Hematopoietic multipotent progenitor cell treated with erythropoietin and hydrocortisone succinate and interleukin-3 and kit ligand, for 15 days (in vitro differentiated cells): ENCODE measurements at places on chromosomes 6 and 20.

GRCh38 chr6:84774157-84774984 lies 10.0 kb upstream of the TBX18 start:
- no peak for DNase-seq

GRCh38 chr20:23379772-23380171 lies 17.8 kb downstream of the GZF1 start:
- DNase-seq = no peak

DNA sequence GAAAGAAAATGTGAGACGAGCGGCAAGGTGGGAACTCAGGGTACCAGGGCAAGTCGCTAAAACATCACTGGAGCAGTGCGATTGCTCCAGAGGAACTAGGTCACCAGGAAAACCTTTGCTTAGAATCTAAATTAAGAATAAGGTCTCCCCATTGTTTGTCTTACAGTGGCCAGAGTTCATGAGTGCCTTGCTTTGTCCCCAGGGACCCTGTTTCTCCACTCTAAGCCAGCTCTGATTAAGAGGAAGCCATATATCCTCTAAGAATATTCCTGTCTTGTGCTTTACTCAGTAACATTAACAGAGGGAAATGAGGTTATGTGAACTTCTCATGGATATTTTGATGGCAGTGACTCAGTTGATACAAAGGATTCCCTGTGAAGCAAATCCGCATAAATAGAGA lies 305.8 kb downstream of the CD83 start:
- no peak for DNase-seq

GRCh38 chr20:9993137-9993536 lies 41.6 kb upstream of the ANKEF1 start:
- DNase-seq = no peak

GRCh38 chr6:136739501-136739900 lies 52.8 kb downstream of the MAP3K5 start:
- no peak for DNase-seq

DNA sequence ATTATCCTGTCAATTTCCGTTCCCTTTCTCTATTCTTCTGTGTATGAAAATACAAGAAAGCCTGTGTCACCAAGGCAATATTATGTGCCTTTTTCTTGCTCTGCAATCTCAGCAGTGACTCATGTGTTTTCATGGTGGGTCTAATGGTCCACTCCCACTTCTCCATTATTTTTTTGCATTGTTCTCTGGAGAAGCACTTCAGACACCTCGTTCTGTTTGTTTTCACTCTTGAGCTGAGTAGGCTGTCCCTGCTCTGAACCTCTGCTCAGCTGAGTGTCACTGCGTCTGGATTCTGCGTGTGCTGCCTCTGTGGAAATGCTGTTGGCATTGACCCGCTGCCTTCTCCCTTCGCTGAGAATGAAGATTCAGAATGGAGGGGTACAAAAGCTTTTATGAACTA lies 230.6 kb downstream of the TMEM242 start:
- DNase-seq = no peak

GRCh38 chr6:7201732-7202541 lies 94.2 kb downstream of the RREB1 start:
- peak; percentile 61 for DNase-seq

DNA sequence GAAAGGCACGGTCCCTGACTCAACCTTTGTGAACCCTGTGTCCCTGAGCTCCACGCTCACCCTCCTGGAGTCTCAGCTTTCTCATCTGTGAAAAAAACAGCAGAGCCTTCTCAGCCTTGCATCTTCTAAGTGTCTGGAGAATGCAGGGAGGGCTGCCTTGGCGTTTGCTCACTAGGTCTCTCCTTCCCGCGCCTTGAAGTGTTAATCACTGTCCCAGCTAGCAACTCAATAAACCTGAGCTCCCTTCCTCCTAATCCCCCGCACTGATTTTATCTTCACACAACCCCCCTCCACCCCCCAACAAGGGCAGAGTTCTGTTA lies 34.9 kb upstream of the FOXC1 start:
- DNase-seq = no peak

DNA sequence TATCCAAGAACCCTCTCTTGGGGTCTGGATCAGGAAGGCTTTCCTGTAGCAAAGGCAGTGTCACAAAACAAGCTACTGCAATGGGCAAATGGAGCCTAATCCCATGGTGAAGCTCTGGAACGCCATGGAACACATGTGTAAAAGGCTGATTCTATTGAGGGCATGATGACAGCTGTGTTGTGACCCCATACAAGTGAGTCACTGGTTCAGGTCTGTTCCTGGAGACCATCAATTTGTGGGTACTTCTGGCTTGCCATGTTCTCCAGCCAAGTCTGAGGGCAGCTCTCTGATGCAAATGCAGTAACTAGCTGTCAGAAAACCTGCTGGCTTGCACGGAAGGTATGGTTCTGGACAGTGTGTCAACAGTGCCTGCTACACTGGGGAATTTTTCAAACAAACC lies 33.3 kb upstream of the ECHDC1 start:
- DNase-seq = no peak

DNA sequence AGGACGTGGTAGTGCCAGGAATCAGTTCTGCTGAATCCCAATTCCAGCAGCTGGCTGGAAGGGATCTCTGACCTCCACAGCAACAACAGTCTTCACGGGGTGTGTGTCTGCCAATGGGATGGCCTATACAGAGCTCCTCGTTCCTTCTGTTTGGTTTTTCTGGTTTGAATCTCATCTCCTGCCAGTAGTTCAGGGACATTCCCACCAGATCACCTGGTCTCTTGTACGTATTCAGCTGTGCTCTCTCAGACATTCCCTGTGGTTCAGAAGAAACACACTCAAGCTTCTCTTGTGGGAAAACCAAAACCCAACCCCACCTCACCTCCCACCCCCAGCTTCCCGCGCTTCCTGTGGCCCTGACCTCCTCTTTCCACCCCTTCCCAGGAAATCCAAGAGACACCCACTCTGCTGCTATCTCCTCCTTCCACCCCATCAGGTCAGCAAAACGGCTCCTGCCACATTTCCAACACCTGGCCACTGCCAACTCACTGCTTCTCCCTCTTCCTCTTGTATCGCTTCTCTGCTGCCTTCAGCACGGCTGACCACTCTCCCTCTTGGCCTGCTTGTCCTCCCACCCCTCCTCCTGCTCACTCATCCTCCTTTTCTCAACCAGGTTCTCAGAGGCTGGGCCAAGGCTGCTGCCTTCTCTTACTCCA lies 63.3 kb upstream of the PTGIS start:
- DNase-seq = no peak

- no peak for DNase-seq
These were observed 25.8 kb upstream of the RNGTT start for GRCh38 chr6:88989215-88989614.

- DNase-seq = no peak
These were observed 100.1 kb downstream of the FARS2 start for GRCh38 chr6:5361396-5361795.

DNA sequence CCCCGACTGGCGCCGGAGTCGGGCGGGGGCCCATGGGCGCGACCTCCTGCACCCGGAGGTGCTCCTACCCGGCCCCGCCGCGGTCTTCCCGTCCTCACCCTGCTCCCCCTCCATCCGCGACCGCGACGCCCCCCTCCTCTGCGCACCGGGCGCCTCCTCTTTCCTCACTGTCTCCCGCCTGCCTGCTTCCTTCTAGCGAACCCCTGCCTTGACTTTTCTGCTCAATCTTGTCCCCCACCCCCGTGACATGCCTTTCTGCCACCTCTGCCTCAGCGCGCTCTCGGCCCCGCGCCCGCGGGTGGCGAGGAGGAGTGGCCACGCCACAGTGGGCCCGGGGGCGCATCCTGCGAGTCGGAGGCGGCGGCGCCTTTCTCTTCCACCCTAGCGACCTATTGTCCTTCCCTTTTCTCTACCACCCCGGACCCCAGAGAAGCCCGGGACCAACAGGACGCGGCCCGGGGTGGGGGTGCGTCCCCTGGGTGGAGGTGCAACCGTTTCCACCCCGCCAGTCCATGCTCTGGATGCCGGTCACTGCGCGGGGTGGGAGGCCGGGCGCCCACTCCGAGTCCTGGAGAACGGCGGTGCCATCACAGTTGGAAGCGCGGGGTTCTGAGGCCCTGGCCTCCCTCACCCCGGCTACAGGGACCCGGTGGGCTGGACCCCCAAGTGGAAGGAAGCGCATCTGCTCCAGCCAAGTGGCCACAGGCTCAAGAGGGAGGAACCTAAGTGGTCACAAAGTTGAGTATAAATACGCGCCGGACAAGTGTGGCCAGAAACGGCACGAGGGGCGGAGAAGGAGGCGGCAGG lies 2.0 kb downstream of the PDE10A start:
- DNase-seq = no peak

DNA sequence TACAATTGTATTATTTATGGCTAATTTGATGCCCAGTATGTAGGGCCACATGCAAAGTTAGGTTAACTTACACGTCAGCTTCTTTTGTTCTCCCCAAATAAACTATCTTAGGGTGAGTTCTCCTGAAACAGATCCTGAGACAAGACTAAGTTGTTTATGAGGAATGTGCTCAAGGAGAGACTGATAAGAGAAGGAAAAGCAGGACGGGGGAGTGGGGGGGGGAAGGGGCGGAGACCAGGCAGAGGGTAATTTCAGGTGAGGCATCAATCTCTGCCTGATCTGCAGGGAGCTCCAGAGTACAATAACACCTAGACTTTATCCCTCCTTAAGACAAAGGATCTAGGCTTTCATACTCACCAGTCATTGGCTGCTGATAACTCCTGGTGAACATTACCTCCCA lies 220.6 kb upstream of the BTBD3 start:
- DNase-seq = no peak

- DNase-seq = no peak
These were observed 2.7 kb upstream of the SIM1 start for GRCh38 chr6:100467129-100468015.

DNA sequence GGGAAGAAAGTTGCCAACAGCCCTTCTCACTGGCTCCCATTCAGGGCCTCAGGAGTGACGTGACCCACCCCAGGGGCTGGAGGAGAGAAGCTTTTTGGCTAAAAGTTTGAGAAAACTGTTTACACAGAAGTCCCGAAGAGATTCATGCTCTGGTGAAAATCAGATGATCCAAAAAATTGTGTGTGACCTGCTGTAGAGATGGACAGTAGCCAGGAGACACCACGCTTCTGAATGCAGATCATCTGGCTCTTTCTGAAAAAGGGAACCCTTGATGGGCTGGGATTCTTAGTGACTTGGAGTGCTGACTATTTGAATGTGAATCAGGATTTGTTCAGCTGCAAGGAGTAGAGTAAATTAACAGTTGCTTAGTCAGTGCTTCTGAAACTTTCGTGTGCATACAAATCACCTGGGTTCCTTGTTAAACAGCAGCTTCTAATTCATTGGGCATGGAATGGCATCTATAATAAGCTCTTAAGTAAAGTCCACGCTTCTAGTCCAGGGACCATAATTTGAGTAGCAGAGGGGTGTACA lies 265.1 kb downstream of the PREX1 start:
- DNase-seq = no peak

- no peak for DNase-seq
These were observed 77.2 kb downstream of the PFDN4 start for GRCh38 chr20:54284928-54285704.

DNA sequence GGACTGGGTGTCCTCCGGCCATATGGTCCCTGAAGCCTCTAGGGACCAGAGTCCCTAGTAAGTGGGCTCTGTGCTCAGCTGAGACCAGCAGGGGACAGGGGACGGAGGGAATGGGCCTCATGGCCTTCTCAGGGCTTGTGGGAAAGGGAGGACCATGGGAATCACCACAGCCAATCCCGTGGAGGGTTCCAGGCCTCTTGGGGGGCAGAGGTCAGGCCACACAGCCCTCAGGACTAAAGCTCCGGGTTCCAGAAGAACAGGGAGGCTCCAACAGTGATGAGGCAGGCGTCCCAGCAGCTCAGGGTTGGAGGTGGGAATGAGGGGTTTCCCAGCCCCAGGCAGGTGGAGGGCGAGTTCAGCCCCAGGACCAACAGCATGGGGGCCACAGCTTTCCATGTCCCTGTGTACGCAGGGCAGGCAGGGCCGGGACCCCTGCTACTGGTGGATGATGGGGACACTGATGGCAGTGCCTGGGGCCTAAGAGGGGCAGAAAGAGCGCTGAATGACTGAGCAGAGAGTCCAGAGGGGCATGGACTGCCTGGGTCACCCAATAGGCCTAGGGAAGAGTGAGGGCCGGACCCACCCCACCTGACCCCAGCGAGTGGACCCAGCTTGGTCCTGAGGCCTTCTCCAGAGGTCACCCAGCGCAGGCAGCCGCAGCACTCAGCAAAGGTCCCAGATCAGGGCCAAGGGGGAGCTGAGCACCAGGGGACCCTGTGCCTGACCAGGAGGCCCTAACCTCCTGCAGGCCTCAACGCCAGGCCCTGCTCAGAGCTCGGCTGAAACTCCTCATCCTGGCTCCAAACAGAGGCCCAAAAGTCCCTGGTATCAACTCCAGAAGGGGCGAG lies 8.8 kb downstream of the MYL9 start:
- no peak for DNase-seq

DNA sequence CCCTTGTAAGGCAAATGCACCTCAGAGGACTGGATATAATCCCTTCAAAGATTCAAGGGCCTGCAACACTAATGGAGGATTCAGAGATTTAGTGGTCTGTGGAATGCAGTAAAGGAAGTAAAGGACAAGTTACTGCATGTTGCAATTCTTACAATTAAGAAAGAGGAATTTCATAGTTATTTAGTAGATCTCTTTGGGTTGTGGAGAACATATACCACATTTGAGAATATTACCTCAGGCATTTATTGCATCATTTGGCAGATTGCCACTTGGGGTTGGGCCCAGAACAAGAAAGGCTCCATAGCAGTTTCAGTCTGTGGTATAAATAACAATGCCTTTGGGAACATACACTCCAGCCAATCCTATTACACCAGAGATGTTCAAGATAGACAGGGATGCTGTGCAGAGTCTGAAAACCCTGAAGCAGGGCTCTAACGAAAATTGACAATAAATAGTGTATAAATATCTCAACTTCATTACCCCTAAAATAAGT lies 20.9 kb upstream of the EPM2A start:
- peak; percentile 22 for DNase-seq

DNA sequence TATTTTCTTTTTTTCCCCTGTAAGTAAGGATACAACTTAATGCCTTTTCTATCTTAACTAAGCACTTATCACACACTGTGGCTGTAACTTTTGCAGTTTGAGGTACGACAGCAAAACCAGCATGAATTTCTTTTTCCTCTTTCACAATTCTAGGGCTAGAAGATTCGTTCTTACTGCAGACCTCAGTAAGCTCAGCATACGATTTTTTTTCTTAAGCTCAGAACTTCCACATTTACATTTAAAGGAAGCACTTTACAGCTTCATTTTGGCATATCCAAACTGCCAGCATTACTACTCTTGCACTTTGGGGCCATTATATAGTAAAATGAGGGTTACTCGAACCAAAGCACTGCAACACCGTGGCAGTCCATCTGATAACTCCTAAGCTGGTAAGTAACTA lies 889 bp upstream of the CHMP4B start:
- DNase-seq = no peak

DNA sequence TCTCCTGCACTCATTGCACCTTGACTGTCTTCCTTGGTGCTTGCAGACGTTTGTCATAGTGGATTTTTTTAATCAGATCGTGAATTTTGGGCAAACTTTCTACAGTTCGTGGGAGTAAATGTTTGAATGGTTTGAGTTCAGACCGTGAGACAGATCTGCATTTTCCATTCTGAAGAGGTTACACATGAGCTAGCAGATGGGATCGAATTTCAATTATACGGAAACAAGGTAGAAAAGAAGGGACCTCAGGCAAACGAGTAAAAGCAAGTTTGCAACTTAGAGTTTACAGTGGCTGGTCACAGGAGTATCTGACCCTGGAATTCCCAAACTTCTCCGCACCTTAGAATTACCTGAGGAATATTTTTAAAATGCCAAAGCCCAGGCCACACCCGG lies 17.2 kb upstream of the NCR2 start:
- no peak for DNase-seq

GRCh38 chr6:159945801-159946392 lies 23.0 kb upstream of the IGF2R start:
- no peak for DNase-seq

GRCh38 chr6:124768224-124768623 lies 194.0 kb upstream of the RNF217 start:
- no peak for DNase-seq
